ENCODE measurements at places on chromosomes 16 and 17.

DNA sequence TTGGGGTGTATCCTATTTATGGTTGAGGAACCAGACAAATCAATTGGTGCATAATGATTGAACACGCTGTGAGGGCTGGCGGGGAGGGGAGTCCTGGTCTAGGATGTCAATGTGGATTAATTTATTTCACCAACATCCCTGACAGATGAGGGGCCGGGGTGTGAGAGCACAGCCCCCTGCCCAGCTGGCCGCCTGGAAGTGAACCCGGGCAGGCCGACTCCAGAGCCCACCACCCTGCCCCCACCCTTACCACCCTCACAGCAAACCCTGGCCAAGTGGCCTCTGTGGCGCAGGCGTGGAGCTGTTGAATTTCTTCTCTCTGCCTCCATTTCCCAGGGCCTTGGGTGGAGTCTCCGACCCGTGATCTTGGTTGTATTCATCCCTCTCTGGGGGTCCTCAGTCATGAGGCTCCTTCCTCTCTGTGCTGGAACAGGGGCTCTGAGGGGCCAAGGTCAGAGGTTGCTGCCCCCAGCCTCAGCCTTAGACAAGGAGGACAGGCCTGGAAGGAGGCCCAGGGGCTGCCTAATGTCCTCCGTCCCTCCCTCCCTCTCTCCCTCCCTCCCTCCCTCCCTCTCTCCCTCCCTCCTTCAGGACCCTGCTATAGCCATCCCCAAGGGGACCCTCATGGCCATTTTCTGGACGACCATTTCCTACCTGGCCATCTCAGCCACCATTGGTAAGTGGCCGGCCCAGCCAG is 12.6 kb downstream of the SLC12A3 start:
- DNase-seq = no peak

DNA sequence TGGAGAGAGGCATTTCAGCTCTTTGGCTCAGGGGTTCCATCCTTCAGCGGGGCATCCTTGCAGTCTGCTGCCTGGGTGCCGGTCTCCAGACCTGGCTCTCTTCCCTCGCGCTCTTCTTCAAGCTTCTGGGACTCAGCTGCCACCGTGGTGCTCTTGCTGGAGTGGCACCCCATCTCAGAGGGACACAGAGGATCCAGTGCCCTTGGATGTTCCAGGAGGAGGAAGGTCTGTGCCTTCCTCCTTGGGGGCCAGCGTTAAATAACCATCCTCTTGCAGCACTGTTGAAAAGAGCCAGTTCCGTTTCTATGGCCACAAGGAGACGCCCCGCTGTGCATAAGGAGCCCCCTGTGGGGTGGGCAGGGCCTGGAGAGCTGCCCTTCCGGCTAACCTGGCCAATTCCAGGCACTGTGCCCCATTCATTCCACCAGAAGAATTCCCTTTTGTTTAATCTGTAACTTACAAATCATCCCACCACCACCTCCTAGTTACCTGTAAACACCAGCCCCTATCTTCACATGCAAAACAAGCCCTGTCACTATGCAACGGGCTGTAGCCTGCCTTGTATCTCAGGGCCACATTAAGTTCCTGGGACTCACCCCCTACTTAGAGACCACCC is 8.6 kb downstream of the CHD9NB start:
- DNase-seq = no peak

DNA sequence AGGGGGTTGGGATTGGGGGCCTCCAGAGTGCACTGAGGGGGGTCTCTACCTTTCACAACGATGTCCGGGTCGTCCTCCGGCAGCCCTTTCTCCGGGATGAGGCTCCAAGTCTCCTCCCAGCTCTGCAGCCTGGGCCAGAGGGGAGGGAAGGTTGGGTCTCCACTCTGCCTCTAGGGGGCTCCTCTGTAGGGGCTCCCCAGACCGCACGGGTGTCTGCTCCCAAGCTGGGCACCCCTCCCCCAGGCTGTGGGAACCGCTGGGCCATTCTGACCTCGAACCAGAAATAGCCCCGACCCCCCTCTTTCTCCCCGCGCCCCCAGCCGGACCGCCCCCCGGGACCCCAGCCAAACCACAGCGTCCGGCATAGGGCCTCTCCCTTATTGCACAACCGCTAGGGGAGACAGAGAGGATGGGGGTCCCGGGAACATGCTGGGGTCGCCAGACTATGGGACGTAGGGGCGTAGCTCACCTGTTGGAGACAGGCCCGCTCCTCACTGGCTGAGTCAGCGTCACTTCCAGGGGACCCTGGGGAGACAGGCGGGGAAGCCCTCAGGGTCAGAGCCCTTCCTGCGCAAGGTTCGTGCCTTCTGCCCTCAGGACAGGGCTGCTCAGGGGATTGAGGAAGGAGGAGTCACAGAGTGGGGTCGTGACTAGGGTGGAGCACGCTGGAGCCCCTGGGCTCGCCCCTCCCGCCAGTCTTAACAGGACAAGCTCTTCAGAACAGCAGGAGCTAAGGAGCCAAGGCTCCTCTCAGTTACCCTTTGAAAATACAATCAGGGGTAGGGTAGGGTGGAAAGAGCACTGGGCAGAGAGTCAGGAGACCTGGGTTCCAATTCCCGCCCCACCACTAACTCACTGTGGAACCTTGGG is 2.7 kb downstream of the PLEKHH3 start:
- no peak for DNase-seq

- no peak for DNase-seq
Observed at GRCh38 chr17:44827863-44828262, 2.2 kb downstream of the GJC1 start.

- no peak for DNase-seq
Observed at GRCh38 chr17:57870283-57870635, 20.4 kb upstream of the MRPS23 start.

DNA sequence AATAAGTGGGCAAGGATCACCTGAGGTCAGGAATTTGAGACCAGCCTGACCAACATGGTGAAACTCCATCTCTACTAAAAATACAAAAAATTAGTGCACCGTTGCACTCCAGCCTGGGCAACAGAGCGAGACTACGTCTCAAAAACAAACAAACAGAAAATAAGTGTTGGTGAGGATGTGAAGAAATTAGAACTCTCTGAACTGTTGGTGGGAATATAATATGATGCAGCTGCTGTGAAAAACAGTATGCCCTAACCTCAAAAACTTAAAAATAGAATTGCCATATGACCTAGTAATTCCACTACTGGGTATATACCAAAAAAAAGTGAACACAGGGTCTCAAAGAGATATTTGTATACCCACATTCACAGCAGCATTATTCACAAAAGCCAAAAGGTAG is 26.1 kb downstream of the GLG1 start:
- no peak for DNase-seq

DNA sequence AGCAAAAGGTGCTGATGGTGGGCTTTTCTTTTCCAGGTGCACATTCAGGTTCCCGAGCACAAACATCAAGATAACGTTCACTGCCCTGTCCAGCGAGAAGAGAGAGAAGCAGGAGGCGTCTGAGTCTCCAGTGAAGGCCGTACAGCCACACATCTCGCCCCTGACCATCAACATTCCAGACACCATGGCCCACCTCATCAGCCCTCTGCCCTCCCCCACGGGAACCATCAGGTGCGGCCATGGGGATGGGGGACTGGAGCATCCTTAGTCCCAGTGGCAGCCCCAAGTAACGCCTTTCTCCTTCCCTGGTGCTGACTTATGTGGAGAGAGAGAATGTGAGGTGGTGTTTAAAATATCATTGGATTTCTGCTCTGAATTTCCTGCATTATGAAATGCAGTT is 43.8 kb downstream of the FOXK2 start:
- DNase-seq = no peak

- DNase-seq = no peak
Observed at GRCh38 chr16:16940351-16940750, 530.4 kb downstream of the XYLT1 start.

DNA sequence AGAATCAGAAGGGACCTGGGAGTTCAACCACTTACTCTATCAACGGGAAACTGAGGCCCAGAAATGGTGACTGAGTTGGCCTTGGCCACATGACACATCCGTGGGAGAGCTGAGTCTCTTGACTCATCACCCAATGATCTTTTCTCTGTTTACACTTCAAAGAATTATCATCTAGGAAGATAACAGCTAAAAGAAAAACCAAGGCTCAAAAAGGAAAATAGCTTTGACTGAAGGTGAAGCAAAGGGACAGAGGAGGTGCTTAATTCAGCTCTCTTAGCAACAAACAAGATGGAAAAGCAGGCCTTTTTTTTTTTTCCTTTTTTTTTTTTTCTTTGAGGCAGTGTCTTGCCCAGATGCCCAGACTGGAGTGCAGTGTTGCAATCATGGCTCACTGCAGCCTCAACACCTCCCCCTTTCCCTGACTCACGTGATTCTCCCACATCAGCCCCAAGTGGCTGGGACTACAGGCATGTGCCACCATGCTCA is 16.7 kb downstream of the ERCC4 start:
- no peak for DNase-seq

GRCh38 chr17:75758131-75758905 is 6.7 kb downstream of the GALK1 start:
- DNase-seq = no peak

DNA sequence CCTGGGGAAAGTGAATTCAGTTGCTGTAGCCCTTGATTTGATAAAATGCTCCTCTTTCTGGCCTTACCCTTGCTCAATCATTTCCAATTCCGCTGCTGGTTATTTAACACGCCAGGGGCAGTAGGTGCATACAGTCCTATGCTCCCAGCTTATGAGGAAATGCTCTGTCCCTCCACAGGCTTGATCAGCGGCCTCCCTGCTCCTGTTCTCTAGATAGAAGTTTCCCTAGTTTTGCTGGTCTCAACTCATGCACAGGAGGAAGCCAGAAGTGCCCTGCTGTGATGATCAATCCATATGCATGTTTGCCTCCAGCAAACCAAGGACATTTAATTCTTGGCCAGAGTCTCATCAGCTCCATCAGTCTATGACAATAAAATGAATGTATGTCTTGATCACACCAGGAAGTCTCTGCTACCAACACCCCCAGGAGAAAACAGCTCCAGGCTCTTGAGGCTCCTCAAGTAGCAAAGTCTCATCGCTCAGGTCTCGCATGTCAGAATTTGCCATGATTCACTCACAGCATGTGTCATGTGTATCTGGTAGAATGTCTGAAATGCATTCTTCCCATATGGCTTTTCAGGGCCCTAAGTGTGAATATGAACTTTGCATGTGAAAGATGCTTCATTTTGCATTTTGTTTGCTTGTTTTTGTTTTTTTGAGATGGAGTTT is 208.9 kb downstream of the CDH13 start:
- DNase-seq = no peak

DNA sequence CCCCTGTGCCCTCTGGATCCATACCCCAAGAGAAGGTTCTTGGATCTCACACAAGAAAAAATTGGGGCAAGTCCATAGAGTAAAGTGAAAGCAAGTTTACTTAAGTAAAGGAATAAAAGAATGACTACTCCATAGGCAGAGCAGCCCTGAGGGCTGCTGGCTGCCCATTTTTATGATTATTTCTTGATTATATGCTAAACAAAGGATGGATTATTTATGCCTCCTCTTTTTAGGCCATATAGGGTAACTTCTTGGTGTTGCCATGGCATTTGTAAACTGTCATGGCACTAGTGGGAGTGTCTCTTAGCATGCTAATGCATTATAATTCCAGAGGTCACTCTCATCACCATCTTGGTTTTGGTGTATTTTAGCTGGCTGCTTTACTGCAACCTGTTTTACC is 70.8 kb downstream of the NLK start:
- DNase-seq = no peak

DNA sequence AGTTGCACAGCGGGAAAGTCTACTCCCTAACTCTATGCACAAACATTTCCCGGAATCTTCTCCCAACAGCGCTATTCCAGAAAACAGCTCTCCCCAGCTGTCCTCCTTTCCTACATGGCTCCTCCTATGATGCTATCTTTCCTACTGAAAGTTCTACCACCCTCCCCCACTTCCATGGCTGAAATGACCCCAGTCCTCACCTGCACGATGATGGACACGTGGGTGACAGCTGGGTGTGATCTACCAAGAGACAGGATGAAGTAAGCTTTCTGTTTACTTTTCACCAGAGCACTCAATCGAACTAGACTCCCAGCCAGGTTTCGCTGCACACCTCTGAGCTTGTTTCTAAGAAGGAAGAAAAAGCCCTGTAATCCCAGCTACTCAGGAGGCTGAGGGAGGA is 10.7 kb downstream of the CTC1 start:
- DNase-seq = no peak

DNA sequence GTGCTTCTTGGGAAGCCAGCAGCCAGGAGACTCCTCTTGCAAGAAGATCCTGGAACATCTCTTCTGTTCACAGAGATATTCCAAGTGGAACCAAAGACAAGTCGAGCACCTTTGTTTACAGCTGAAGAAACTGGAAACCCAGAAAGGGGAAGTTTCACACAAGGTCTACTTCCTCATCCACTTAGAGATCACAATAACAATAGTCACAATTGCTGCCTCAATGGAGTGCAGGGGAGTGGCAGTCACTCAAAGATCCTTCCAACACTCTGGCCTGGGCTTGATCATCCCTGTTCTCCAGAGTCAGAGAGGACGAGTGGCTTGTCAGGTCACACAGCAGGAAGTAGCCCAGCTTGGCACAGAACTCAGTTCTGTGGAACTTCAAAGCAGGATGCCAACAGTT is 46.9 kb upstream of the SIAH1 start:
- DNase-seq = no peak

DNA sequence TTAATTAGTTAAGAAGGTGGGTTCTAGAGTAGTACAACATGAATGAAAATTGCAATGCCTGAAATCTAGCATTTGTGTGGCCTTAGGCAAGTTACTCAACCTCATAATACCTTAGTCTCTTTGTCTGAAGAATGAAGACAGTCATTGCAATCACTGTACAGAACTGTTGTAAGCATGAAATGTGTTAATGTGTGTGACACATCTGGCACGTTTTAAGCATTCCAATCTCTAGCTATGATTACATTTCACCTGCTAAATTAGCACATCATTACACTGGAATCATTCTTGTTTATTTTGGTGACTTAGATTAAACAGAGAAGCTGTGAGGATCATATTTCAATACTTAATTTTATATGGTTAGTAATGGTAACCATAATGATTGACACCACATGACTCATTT is 629.7 kb upstream of the KIF2B start:
- DNase-seq = no peak

- no peak for DNase-seq
Observed at GRCh38 chr17:50850640-50851039, 15.3 kb downstream of the WFIKKN2 start.

- DNase-seq = no peak
Observed at GRCh38 chr16:57646388-57647039, 18.1 kb downstream of the ADGRG1 start.

- DNase-seq = no peak
Observed at GRCh38 chr17:4341616-4341977, 24.9 kb downstream of the UBE2G1 start.

DNA sequence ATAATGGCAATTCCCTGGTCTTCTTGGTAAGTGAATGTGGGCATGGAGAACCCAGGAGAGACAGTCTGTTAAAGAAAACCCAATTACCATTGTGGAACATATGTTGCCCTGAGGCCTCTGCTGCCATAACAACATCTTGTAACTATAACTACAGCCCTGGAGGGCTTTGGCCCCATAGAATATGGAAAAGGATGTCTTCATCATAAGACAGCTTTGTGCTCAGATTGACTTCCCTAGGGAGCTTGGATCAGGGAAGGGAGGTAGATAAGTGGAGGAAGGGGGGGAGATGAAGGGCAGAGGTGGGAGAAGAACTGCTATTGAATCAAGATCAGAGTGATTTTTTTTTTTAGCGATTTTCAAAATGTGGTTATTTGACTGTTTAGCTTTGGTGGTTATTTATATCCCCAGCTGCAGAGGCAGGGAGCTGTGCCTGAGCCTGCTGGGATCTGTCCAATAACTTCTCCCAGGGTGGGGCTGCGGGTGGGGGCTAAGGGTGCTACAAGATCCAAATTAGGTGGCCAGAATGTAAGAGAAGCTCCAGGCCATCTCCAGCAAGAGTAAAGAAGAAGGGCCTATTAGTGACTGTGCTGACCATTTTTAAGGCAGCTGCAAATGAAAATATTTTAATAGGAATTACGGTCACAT is 5.3 kb upstream of the KAT7 start:
- no peak for DNase-seq

All from effector memory CD4-positive, alpha-beta T cell (primary cell).